ENCODE measurements at places on chromosomes 1 and 21.

DNA sequence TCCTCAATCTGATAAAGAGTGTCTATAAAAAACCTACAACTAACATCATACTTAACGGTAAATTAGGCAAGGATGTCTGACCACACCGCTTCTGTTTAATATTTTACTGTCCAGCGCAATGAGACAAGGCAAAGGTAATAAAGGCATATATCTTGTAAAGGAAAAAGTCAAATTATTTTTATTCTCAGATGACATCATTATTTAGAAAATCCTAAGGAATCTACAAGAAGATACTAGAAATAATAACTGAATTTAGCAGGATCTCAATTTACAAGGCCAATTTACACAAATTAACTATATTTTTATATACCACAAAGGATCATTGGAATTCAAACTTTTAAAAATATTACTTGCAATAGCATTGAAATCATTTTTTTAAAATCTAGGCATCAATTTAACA is 29.4 kb downstream of the GJA4 start:
- no peak for DNase-seq

DNA sequence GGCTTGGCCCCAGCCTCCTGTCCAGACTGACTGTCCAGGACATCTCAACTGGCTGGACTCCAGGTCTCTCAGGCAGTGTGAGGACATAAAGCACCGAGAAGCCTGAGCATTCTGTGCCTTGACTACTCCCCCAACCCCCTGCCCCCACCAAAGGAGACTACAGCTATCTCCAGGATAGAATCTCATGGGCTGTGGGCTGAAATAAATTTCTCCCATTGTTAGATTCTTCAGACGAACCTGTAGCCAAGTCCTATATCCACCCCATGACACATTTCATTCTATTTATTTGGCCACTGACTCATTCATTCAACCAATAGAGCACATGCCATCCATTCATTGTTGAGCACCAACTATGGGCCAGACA is 11.4 kb downstream of the VWA5B1 start:
- DNase-seq = no peak

DNA sequence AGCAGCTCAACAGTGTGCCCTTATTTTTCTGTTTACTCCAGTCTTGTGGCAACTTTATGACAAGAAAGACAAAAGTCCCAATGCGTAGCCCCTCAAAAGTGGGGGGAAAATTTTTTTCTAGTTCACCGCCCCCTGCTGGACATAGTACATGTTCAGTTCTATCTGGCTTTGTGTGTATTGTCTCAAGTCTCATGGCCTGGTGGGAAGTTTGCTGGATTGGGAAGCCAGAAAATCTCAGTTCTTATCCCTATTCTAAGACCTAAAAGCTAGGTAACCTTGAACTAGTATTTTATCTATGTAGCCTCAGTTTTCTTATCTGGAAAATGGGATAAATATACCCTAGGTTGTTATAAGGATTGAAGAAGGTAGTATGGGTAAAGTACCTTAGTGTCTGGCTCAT is 55.8 kb upstream of the LDLRAP1 start:
- DNase-seq = no peak

- DNase-seq = no peak
Measured at GRCh38 chr1:154698320-154699096, 90.5 kb upstream of the ADAR start.

DNA sequence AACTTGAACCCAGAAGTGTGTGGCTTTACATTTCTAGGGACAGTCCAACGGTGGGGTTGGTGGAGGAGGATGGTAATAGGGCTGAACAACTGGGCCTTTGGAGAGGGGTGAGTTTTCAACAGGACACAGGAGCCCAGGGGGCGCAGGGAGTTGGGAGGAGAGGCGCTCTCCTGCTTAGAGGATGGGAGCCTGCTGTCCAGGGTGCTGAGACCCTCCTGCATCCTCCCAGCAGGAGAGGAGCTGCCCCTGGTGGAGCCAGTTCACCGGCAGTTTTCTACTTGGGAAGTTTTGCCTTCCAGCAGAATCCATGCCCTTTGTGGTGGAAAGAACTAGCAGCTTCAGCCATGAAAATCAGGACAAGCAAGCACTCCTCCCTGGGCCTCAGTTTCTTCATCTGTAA is 8.6 kb downstream of the KCNC4 start:
- no peak for DNase-seq

GRCh38 chr1:224510880-224511645 is 76.5 kb upstream of the WDR26 start:
- no peak for DNase-seq

GRCh38 chr1:233409540-233409939 is 82.0 kb downstream of the MAP3K21 start:
- no peak for DNase-seq

DNA sequence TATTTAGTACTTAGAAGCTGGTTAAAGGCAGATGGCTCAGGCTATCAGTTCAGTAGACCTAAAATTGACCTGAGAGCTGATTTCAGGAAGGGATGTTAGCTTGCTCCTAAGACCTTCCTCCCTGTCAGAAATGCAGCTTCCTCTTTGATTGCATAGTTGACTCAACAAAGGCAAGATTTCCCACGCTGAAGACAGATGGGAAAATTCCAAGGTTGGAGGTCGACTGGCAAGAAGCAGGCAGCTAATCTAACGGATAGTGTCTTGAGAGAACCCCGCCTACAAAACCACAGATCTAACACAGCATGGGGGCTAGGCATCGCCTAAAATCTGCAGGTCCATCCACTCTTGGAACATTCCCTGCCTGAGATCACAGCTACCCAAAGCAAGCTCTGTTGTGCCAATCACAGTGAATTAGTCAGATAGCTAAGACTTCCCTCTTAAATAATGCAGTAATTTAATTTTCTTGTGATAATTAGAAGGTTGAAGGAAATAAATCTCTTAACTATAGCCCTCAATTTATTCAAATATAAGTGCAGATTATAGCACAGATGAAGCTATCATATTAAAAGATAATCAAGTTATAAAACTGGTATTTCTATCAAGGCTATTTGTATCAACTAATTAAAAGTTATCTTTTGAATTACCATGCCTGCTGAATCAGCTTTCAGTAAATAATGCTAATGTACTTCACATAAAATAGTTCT is 357.8 kb upstream of the SGIP1 start:
- DNase-seq = no peak

GRCh38 chr1:246724731-246725095 is 504 bp downstream of the SCCPDH start:
- no peak for DNase-seq

GRCh38 chr1:23177438-23178380 is 9.1 kb upstream of the LUZP1 start:
- peak; percentile 66 for DNase-seq

DNA sequence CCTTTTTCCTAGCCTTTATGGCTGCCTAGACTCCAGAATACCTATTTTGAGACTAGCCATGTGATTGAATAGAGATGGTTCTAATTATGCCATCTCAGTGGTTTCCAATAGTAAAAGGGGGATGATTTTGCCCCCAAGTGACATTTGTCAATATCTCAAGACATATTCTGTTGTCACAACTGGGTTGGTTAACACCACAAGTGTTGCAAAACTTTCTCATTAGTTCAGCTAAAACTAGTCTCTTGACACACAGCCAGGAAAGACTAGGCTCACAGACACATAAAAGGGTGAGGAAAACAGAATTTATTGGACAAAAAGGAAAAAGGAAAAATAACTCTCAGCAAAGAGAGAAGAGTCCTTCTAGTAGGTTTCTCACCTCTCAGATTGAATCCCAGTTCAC is 39.9 kb upstream of the GBP5 start:
- DNase-seq = no peak

- DNase-seq = no peak
Measured at GRCh38 chr1:55861676-55862340, 646.6 kb upstream of the USP24 start.

GRCh38 chr21:39674801-39675200 is 62.1 kb downstream of the B3GALT5 start:
- DNase-seq = no peak

DNA sequence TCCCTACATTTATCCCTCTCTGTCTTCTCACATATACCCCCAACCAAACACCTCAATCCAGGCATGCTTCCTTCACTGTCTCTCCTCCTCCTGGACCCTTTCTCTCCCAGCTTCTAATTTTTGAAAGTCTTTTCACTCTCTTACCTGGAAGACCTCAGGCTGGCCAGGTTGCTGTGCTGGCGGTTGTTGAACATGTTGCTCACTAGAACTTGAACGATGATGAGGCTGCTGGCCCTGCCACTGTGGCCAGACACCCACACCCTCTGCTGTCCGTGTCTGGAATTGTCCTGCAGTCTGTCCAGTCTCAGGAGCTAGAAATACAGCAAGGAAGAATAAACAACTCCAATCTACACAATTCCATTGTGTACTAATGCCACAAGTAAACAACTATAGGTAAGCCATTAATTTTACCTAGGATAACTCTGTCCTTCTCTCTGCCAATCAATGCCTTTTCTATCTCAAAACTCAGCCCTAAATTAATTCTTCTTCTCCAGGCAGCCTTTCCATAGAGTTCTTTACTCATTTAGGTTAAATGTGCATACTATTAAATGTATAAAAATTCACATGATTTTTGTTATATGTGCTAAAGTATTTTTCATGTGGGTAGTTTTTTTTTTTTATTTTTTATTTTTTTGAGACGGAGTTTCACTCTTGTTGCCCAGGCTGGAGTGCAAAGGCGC is 5.1 kb upstream of the CTSK start:
- DNase-seq = no peak

DNA sequence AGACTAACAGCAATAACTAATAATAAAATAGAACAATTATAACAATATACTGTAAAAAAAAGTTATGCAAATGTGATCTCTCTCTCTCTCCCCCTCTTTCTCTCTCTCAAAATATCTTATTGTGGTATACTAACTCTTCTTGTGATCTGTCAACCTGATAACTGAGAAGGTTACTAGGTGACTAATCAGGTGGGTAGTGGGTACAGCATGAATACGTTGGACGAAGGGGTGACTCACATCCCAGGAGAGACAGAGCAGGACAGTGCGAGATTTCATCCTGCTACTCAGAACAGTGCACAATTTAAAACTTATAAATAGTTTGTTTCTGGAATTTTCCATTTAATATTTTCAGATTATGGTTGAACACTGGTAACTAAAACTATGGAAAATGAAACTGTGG is 257.5 kb downstream of the LRRC40 start:
- DNase-seq = no peak

DNA sequence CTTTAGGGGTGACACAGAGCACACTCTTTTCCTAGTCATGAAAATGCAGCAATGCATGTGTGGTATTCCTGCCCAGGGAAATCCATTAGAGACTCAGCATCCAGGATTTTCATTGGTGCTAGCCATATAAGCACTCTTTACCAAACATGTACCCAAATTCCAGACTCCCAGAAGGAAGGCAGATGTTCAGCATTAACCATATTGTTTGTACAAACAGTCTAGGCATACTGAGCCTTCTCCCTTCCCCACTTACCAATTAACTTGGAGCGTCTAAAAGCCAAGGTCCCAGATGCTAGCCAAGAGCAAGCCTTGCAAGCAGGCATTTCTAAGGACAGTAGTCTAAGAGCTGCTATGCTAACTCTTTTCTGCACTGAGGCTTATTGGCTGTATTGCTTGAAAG is 27.9 kb downstream of the ZBED6 start:
- no peak for DNase-seq

DNA sequence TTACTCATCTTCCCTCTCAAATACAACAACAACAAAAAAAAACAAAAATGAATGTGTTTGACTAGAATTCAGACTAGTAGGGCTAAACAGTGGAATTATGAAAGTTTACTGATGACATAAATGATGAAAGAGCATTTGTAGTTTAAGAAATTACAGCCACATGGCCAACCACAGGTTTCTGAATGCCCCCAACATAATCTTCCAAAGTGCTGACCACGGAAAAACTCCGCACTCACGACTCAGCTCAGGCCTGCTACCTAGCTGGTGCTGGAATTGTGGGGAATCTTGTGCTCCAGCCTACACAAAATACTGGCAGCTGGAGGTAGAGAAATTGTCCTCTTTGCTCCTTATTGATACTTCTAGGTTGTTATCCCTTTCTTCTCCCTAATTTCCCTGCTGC is 23.6 kb upstream of the TBX15 start:
- DNase-seq = no peak

- DNase-seq = no peak
Measured at GRCh38 chr1:12469990-12470389, 148.0 kb downstream of the DHRS3 start.

DNA sequence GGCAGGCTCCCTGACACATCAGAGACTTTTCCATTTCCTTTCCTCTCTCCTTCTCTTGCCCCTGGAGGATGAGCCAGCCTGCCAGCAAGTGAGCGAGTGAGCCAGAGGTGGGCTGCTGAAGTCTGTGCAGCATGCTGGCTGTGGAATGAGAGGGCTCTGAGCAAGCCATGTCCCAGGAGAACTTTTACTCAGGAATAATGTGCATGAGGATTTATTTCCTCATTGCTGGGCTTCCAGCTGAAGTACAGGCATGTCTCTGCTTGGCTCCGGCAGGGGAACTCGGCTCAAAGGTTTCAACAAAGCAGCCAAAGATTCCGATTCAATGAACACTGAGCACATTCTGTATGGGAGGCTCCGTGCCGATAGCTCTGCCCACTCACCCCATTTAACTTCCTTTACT is 43.7 kb downstream of the UBIAD1 start:
- DNase-seq = no peak

DNA sequence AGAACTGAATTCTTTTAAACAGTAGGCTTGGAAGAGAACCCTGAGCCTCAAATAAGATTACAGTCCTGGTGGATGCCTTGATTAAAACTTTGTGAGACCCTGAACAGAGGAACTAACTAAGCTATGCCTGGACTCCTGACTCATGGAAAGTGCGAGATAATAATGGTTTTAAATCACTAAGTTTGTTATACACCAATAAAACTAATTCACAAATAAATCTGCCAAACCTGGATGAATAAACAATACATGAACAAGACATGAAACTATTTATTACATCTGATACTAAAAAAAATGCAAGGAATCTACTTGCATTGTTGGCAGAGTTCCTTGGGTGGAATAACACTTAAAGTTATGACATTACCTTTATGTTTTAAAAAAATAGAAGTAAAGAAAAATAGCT is 118.4 kb downstream of the PIGK start:
- no peak for DNase-seq

- DNase-seq = no peak
Measured at GRCh38 chr1:230160957-230161771, 94.1 kb downstream of the GALNT2 start.

- peak; percentile 80 for DNase-seq
Measured at GRCh38 chr1:95043141-95043980, 29.4 kb downstream of the ALG14 start.

GRCh38 chr1:244603498-244603897 is 49.4 kb upstream of the DESI2 start:
- DNase-seq = no peak

- no peak for DNase-seq
Measured at GRCh38 chr1:92756537-92756936, 28.4 kb downstream of the EVI5 start.

GRCh38 chr1:234452406-234452965 is 26.5 kb downstream of the TARBP1 start:
- DNase-seq = no peak

Measured in T1000 (cell line).